ENCODE measurements at places on chromosomes 1 and 21. TPM values are rescaled to one million over a fixed set of nuclear protein-coding genes. Genes with fewer than 3 reads are reported as not detected.

GRCh38 chr1:228219962-228220780 is 12.3 kb downstream of the OBSCN start:
- no peak for DNase-seq

DNA sequence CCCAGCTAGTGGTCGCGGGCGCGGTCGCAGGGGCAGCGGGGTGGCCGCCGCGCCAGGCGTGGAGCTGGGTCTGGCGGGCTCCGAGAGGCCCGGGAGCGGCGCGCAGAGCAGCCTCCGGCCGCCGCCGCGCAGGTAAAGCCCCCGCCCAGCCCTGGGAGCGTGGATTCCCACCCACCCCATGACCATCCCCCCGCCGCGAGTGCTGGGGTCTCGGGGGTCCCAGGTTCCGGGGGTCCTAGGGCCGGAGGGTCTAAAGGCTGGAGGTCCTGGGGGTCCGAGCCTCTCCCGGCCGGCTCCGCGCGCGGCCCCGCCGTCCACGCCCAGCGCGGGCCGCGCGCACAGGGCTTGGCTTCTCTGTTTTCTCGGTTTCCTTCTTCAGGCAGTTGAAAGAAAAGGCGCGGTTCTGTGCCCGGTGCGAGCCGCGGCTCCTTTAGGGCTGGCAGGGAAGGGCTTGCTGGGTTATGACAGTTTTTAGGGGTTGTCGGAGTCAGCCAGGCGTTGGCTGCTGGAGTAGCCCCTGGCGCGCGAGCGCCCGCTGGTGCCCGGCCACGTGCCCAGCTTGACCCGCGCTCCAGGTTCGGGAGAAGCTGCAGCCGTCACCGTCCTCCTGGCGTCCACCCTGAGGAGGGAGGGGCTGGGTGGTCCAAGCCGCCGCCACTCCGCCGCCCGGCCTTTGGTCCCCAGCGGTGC is 359 bp downstream of the LRRC3 start:
- peak; percentile 88 for DNase-seq

- DNase-seq: no peak
Observed at GRCh38 chr1:110056285-110056683, 14.2 kb downstream of the ALX3 start.

- no peak for DNase-seq
Observed at GRCh38 chr1:67788238-67788790, 45.0 kb downstream of the GNG12 start.

The SIPA1L2 gene
- total RNA-seq: 3.0 TPM

DNA sequence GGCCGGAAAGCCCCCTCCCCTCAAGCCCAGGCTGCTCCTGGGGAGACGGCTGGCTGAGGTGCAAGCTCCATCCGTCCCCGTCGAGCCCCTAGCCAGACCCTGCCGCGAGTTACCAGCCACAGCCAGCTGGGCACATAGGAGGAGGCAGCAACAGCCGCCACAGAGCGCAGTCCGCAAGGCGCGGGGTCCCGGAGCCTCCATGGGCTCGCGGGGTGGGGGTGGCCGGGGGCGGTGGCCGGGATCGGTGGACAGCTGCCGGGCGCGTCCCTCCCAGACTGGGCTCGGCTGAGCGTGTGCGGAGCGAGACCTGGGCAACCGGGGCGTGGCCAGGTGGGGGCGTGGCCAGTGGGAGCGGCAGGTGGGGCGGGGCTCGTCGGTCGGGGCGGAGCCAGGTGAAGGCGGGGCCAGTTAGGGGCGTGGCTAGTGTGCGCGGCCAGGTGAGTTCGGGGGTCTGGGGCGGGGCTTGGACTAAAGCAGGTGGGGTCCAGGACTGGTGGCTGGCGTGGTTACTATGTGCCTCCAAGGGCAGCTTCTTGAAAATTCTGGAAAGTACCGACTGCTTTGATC is at the start of gene CD164L2:
CD164L2 (minus strand) TSS at position 295 of the 567 bp plus-strand sequence; CDS start at position 201, 94 bp downstream.
- DNase-seq: no peak

GRCh38 chr1:218718977-218719376 is 373.8 kb downstream of the TGFB2 start:
- no peak for DNase-seq

DNA sequence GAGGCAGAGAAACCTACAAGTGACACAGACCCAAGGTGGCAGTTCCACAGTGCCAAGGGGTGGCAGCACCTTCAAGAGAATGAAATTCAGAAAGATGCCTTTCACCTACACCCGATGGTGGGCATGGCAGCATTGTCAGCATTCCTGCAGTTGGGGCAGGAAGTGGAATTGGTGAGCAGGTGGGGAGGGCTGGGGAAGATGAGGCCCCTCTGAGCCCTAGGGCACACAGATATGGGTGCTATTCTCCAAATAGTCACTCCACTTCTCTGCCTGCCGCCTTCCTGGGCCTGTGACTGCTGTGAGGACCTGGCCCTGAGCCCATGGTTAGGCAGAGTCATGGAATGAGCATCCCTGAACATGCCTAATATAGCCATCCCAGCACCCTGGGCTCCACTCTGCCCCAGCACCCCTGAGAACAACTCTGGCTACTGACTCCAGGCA is 8.3 kb downstream of the SHISA4 start:
- DNase-seq: no peak

The FAM72B gene
- 0.13 TPM for total RNA-seq

DNA sequence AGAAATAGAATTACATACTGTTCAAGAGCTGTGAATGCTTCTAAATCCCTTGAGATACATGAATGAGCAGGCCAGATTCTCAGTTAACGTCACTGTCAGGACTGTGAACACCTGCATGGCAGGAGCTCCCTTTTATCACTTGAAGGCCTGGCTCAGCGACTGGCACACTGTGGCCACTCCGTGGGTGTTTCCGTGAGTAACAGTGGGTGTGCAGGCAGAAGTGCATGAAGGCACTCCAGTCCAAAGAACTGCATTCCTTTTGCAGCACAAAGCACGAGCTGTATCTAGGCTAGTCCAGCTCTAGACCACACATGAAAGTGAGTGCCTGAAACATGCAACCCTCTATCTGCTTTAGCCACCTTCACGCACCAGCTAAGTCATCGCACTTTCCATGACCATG is 9.6 kb upstream of the SIM2 start:
- DNase-seq: no peak

- DNase-seq: no peak
Observed at GRCh38 chr1:152013664-152014237, 20.1 kb upstream of the S100A10 start.

The C8B gene
- total RNA-seq: 288 TPM

The TRIM17 gene
- total RNA-seq: not detected
